RWPE1 (cell line): ENCODE measurements at places on chromosomes 7 and 10.

DNA sequence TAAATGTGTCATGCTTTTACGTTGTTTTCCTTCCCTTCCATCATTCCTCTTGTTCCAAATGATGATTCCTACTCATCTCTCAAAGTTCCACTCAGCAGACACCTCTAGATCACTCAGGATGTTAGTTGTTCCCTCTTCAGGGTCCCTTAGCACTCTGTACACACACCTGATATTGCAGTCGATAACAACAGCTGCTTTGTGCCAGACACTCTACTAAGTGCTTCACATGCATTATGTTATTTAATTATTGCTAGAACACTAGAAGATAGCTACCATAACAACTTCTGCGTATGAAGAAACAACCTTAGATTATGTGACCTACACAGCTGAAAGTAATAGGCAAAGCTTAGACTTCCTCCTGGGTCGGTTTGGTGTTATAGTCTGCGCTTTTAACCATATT, 29.6 kb downstream of the PCBD1 start:
- DNase-seq, result no peak

DNA sequence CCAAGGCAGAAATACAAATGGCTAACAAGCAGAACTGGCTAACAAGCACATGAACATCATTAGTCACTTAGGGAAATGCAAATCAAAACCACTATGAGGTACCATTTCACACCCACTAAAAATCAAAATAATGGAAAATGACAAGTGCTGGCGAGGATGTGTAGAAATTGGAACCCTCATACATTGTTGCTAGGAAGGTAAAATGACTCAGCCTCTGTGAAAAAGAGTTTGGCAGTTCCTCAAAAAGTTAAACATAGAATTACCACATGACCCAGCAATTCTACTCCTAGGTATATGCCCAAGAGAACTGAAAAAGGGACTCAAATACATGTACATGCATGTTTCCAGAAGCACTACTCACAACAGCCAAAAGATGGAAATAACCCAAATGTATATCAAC, 52.8 kb upstream of the ANAPC16 start:
- DNase-seq, result peak; percentile 11

GRCh38 chr7:128833148-128833945, 3.1 kb downstream of the FLNC start:
- DNase-seq, result no peak

- DNase-seq, result no peak
Measured at GRCh38 chr7:103380395-103381191, 33.1 kb downstream of the PSMC2 start.

- peak; percentile 58 for DNase-seq
Measured at GRCh38 chr7:4791738-4792536, 16.5 kb downstream of the AP5Z1 start.

- DNase-seq, result no peak
Measured at GRCh38 chr10:99915414-99915813, 94.3 kb downstream of the DNMBP start.

- DNase-seq, result no peak
Measured at GRCh38 chr7:31126976-31127375, 74.9 kb downstream of the ADCYAP1R1 start.

DNA sequence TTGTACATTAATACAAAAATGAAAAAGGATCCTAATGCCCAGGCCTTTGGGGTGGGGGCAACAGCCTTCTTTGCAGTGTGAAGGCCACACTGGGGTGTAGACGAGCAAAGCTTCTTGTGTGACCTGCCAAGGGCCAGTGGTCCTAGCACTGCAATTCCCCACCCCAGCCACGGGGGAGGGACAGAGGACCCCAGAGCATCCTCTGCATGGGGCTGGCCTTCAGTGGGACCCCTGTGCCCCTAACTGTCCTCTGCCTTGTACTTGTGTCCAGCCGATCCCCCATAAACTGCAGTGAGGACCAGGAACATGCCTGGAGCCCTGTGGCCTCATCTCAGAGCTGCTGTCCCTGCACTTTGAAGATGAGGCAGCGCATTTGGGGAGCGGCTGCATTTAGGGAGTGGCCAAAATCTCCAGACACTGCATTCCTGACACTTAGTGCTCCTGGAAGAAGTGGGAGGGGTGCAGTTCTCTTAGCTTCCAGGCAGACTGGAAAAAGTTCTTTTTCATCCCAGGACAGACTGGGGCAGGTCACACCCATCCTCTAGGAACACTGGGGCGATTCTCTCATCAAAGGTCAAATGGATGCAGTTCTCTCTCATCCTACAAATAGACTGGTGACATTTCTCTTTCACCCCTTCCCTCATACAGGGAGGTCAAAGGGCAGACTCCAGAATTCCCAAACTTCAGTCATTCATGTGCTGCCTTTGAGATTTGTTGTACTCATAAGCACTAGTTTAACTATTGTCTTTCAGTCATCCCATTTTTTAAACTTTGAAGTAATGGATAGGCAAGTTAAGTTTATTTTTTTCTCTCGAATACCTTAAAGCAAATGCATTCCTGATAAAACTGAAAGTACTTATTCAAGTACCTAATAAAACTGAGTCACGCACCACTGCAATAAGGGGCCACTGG, 922 bp upstream of the MYO1G start:
- peak; percentile 80 for DNase-seq

- no peak for DNase-seq
Measured at GRCh38 chr10:72692994-72693781, 1.2 kb downstream of the MCU start.

DNA sequence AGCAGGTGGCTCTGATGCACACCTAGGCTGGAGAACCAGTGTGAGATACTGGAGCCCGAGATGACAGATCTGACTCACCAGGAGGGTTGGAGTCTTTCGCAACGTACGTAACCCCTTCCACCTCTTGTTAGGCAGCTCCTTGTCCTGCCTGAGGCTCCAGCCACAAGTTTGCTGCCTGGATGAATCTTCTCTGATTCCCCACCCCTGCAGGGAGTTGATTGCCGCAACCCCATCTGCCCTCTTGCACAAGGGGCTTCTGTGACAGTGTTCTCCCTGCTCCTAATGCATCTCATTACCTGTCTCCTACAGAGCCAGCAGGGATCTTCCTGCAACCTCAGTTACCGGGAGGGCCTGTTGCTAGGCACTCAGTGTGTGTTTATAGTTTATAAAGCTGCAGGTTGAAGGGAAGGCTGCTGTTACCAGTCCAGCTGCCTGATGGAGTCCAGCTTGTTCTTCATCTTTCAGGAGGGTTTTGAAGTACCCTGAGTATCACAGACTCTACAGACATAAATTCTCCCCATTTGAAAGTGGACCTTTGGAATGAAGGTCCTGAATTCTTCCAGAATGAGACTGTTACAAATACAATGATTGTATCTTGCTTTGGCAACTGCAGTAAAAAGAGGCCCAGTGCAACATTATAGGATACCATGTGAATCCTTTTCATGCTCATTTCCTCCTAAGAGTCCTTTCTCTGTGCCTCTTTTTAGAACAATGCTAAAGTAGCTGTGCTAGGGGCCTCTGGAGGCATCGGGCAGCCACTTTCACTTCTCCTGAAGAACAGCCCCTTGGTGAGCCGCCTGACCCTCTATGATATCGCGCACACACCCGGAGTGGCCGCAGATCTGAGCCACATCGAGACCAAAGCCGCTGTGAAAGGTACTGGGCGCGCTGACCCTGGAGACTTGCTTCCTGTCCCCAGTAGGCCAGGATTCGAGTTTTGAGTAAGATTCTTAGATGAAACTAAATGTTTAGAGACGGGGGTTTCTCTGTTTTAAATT, 6.5 kb downstream of the MDH2 start:
- DNase-seq, result peak; percentile 84

GRCh38 chr10:71302874-71303568, 16.0 kb upstream of the SLC29A3 start:
- DNase-seq, result peak; percentile 66

DNA sequence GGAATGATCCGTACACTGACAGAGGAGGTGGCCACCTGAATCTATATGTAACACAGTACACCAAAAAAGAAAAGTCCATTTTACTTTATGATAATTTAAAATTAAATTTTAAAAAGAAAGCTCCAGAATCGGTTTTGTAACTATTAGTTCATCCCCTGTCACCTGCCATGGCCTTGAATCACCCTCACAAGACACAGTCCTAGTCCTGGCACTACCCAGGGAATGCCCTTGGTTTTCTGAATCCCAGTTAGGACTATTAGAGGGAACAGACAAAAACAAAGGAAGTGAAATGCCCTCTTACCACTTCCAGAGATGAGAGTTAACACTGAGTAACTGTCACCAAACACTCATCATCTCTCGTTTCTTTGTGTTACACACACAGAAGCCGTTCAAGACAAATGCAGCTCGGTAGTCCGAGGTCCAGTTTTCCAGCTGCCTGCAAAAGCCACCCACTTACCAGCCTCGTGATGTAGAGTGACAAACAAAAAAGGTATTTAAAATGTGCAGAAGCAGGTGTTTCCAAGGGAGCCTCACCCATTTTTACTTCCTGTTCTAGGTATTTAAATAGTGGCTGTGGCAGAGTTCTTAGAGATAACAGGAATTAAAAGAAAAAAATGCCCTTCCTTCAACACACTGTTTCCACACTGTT, 6.1 kb downstream of the PTPRN2 start:
- no peak for DNase-seq

DNA sequence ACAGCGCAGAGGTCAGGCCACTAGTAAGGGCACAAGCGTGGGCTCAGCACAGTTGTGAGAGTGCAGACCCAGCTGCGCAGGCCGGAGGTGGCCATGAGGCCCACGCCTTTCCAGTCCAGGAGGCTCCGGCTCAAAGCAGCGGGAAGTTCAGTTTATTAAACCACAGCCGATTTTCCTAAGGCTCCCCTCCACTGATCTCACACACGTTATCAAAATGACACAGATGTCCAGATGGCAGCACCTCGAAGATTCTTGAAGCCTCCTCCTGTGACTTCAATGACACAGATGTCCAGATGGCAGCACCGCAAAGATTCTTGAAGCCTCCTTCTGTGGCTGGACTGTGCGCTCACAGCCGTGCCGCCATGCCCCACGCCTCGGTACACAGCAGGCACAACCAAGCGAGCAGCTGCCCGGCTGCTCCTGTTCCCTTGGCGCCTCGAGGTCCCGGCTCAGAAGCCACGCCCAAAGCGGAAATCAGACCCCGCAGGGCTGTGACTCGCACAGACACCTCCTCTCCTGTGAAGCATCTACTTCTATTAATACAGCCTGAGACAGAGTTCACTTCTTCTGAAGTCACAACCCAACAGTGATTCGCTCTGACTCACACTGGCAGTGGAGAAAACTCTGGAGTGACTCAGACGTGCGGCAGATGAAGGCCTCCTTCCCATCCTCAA, 122.7 kb downstream of the MAD1L1 start:
- peak; percentile 93 for DNase-seq

DNA sequence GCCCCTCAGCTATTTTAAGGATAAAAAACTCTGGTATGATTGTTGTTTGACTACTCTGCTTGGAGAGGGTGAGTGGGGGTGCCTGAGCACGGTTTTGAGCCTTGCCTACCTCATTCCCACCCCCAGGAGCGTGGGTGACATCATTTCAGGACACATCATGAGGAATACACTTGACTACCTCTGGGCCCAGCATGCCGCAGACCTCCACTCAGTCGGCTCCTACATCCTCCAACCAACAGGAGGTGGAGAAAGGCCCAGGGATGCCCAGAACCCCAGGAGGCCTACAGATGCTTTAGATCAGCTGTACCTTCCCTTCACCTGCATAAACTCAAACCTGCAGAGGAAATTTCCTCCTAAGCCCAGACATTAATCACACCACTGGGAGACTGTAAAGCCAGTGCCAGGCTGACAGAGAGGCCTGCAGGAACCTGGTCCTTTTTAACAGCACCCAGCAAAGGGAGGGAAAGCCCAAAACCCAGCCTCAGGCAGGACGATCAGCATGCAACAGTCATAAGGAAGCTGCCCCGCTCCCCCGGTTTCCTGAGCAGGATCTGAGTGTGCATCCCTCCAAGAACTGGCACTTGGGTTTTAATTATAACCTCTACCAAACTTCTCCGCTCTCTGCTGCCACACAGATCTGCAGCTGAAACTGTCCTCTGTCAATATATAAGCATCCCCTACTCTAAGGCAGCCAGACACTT, 61.7 kb upstream of the ZNRF2 start:
- DNase-seq, result no peak

DNA sequence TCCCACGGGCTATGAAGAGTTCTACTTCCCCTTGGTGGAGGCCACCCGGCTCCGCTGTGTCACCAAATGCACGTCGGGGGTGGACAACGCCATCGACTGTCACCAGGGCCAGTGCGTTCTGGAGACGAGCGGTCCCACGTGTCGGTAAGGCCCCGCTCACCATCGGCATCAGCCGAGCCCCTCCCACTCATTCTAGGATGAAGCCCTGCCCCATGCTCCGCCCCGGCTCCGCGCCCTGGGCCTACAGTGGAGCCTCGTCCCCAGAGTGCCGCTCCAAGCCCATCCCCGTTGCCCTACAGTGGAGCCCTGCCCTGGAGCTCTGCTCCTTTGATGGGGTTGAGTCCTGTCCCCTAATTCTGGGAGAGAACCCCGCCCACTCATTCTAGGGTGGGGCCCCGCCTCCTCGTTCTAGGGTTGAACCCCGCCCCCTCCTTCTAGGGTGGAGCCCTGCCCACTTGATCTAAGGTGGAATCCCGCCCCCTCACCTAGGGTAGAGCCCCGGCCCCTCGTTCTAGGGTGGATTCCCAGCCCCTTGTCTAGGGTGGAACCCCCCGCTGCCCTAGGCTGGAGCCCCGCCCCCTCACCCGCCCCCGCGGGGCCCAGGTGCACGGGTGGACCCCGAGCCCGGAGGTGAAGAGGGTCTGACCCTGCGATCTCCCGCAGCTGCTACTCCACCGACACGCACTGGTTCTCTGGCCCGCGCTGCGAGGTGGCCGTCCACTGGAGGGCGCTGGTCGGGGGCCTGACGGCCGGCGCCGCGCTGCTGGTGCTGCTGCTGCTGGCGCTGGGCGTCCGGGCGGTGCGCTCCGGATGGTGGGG, 3.4 kb upstream of the MUC12 start:
- DNase-seq, result peak; percentile 69

DNA sequence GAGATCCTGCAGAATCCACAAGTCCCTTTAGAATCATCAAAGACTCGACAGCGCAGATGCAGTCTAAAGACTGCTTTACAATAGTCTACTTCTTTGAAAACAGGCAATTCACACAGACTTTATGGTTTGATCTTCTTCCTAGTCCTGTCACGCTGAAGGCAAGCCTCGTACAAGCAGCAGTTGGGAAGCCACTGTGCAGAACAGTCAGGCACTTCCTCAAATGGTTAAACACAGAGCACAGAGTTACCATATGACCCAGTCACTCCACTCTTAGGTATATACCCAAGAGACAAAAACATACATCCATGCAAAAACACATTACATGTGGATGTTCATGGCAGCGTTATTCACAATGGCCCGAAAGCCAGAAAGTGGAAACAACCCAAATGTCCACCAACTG, 41.4 kb downstream of the LRRC20 start:
- no peak for DNase-seq
